CD4-positive, alpha-beta memory T cell (primary cell): ENCODE measurements at places on chromosomes 16 and 17. TPM values are rescaled to one million over a fixed set of nuclear protein-coding genes. Genes with fewer than 3 reads are reported as not detected.

DNA sequence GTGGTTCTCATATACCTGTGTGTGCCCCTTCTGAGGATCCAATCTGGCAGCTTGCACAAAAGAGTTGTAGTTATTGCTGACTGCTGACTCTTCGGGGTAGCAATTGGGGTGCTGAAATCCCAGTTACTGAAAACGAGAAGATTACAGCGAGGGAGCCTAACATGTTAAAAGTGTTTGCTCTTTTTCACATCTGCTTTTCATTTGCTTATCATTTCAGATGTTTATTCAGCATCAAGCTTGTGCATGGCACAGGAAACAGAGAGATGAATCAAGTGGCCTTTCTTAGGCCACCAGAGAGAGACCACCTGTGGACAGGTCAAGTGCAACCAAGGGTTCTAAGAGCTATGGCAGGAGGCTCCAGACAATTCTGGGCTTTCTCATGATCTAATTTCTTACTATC is 16.9 kb downstream of the DHRS7B start:
- no peak for DNase-seq

The ZNF785 gene
- 1.7 TPM for polyA plus RNA-seq

The PPP1R27 gene
- 0.18 TPM for polyA plus RNA-seq

The NUPR1 gene
- not detected for polyA plus RNA-seq

- no peak for DNase-seq
These were observed 4.4 kb downstream of the JUP start for GRCh38 chr17:41782142-41782541.

DNA sequence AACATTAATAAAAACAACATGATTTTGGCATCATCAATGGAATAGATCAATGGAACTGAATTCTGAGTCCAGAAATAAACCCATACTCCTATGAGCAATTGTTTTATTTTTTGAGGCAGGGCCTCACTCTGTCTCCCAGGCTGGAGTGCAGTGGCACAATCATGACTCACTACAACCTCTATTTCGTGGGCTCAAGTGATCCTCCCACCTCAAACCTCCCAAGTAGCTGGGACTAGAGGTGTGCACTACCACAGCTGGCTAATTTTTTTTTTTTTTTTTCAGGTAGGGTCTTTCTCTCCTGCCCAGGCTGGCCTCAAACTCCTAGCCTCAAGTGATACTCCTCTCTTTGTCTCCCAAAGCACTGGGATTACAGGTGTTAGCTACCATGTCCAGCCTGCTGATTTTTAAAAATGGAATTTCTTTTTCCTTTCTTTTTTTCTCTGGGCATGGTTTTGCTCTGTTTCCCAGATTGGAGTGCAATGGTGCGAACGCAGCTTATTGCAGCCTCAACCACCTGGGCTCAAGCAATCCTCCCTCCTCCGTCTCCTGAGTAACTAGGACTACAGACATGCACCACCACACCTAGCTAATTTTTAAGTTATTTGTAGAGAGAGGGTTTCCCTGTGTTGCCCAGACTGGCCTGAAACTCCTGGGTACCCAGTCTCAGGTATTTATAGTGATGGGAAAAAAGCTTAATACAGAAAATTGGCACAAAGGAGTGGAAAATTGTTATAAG is 7.3 kb upstream of the PRDM7 start:
- DNase-seq: no peak

DNA sequence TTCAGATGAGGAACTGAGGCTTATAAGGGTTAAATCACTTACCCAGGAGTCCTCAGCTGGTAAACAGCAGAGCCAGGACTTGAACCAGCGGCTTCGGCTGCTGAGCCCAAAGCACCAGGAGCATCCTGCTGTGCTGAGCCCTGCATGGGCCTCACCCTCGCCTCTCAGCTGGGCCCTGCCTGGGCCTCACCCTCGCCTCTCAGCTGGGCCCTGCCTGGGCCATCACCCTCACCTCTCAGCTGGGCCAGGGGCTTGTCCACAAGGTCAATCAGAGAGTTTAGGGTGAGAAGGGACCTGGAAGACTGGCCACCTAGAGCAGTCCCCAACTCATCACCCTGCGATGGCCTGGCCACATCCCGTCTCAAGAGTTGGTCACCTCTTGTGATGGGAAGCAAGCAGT is 4.2 kb downstream of the STAC2 start:
- DNase-seq: no peak

- no peak for DNase-seq
These were observed 16.3 kb upstream of the BCAR1 start for GRCh38 chr16:75267631-75268264.

DNA sequence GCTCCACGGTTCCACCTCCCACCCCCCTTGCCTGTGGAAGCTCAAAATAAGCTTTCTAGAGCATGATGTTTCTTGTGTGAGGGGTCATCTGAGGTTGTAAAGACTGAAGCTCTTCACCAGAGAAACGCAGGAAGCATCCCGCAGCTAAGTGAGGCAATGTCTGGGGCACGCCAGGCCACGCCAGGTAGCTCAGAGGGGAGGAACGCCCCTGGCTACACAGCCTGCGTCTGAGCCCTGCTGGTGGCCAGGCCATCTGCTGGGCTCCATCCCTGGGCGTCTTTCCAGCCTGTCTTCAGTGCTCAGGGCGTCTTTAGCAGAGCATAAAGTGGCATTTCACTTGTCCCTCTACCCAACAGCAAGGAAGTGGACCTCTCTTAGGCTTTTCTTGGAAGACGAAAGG is 15.2 kb downstream of the SOCS3 start:
- no peak for DNase-seq

GRCh38 chr17:44633998-44634397 is 22.3 kb upstream of the MEIOC start:
- DNase-seq: no peak

The SLC4A1 gene
- not detected for polyA plus RNA-seq

DNA sequence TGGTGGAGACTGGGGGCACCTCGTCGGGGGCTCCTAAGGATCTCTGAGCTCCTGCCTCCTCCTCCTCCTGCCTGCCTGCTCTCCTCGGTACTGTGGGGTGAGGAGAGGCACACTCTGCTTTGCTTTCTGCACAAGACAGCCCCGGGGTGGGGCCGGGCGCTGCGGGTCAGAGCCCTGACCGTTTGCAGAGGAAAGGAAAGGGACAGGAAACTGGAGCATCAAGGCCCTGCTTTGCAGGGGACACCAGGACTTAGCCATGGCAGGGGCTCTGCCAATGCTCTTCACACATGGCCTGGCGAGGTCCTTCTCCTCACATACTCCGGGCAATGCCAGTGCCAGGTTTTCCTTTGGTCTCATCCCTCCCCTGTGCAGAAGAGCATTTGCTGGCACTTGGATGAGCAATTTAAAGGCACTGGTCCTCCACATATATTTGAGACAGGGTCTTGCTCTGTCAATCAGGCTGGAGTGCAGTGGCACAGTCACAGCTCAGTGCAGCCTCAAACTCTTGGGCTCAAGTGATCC is 23.8 kb upstream of the DOC2B start:
- DNase-seq: no peak

The ASIC2 gene
- polyA plus RNA-seq: not detected

- DNase-seq: no peak
These were observed 75.0 kb upstream of the WSB1 start for GRCh38 chr17:27218719-27219488.

The WNK4 gene
- not detected for polyA plus RNA-seq

The HOXB7 gene
- 1.3 TPM for polyA plus RNA-seq

DNA sequence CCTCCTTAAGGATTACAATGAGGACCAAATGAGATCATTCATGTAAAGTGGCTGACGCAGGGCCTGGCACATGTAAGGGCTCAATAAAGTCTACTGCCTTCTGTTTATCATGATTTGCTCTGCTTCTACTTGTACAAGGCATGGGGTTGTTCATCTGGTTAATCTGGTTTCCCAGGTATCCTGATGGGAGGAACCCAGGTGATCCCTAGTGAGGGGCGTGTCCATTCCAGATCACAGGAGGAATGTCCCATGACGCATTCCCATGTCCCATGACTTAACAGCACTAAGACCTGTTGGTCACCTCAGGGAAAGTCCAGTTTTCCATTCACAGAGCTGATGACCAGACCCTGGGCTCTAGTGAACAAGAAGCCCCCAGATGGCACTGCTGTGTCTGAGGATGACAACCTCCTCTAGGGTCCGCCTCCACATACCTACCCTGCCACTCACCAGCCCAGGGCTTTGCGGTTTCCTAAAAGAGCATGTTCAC is 11.5 kb upstream of the TPPP3 start:
- DNase-seq: no peak

DNA sequence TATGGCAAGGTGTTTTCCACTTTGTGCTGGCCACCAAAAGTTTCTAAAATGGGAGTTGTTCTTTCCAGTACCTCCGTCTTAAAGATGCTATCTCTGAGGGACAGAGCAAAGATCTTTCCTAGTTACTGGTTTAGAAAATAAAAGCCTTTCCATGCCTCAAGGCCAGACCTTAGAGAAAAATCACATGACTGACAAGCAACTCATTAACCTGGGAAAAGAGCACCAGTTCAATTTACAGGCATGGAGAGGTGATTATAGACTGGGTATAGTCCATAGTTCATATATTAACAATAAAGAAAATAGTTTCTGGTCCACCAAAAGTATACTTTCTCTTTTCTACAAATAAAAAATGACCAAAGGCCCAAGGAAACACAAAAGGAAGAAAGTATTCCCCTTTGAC is 230.7 kb downstream of the TOX3 start:
- DNase-seq: no peak

The KRTAP2-2 gene
- not detected for polyA plus RNA-seq

The TBC1D3G gene
- polyA plus RNA-seq: not detected

The KRTAP2-3 gene
- polyA plus RNA-seq: not detected

DNA sequence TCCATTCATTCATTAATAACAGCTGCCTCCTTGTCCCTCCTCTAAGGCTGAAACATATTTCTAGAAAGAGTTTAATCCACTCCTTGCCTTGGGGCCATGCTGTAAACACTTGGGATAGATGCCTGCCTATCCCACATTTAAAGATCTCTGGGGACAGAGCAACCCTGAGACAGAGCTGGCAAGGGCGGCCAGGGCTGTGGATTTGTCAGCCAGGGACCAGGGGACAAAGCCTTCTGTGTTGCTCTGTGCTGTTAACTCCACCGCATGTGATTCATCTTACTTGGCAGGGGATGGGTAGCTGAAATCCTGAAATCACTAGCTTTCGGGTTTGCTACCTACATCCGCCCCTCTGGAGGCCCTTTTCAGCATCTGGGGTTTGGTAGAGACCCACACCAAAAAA is 392.9 kb downstream of the SLC39A11 start:
- DNase-seq: no peak

DNA sequence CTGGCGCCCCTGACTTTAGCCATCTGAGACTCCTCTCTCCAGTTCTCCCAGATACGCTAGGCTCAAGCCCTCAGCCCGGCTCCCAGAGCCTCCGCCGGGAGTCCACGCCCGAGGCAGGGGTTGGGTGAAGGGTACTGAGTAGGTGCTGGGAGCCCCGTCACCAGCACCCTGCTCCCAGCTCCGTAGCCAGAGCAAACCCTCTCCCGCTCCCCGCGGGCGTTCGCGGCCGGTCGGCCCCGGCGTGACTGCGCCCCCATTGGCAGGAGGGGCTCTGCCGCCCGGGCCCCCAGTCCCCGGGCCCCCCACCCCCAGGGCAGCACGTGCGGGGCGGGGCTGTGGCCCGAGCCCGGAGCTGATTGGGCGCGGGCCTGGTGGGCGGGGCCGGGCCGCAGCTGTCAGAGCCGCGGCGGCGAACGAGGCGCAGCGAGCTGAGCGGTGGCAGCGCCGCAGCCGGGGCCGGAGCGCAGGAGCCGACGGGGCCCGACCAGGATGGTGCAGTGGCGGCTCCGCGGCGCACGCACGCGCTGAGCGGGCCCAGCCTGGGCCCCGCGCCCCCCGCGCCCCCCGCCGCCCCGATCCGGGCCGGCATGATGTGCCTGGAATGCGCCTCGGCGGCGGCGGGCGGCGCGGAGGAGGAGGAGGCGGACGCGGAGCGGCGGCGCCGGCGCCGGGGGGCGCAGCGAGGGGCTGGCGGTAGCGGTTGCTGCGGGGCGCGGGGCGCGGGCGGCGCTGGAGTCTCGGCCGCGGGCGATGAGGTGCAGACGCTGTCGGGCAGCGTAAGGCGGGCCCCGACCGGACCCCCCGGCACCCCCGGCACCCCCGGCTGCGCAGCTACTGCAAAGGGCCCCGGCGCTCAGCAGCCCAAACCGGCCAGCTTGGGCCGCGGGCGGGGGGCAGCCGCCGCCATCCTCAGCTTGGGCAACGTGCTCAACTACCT is at the start of gene SPNS2:
Gene SPNS2 (plus strand): TSS at position 421 of the 937 bp plus-strand sequence. CDS start 167 bp downstream, at position 588.
- DNase-seq: peak; percentile 62

DNA sequence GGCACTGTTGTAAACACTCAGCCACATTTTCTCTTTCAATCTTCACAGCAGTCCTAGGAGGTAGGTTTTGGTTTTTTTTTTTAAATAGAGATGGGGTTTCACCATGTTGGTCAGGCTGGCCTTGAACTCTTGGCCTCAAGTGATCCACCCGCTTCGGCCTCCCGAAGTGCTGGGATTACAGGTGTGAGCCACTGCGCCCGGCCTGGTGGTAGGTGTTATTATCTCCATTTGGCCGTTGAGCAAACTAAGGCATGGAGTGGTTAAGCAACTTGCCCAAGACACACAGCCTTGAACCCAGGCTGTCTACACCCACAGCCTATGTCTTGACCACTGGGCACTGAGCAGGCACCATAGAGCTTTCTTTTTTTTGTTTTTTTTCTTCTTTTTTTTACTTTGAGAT is 8.6 kb downstream of the SGCA start:
- DNase-seq: peak; percentile 1

DNA sequence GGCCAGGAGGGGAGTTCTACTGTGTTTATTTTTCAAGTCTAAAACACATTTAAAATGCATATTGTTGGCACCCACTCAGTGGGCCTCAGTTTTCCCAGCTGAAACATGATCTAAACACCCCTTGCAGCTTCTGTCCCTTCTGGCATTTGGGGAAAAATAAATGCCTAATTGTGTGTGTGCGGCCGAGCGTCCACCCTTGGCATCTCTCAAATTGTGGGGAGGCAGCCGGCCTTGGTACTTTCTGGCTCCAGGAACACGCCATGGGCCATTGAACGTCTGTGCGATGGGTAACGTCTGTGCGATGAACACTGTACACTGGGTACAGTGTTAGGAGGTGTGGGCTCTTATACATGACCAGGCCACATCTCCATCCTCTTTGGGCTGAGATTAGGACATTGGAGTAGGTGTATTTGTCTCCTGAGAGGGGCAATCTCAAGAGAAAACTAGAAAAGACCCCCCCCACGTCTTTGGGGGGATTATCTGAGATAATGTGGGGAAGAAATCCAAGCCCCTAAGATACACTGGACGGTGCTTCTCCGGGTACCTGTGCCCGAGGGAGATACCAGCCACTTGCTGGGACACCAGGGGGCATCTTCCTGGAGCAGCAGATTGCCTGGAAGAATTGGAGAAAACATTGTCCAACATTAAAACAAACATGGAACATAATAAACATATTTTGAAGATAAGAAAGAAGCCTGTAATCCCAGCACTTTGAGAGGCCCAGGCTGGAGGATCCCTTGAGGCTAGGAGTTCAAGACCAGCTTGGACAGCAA is 54.9 kb downstream of the RAB11FIP4 start:
- DNase-seq: no peak
